ENCODE measurements at places on chromosomes 1 and 21. TPM values are rescaled to one million over a fixed set of nuclear protein-coding genes. Genes with fewer than 3 reads are reported as not detected.
A peak's percentile ranks its signal among the peaks of the same experiment; 100 is the strongest.

TDRD5 gene
- not detected for total RNA-seq

ECM1 gene
- total RNA-seq: 0.31 TPM

GPR137B gene
- total RNA-seq: 6.3 TPM

GUCA2A gene
- total RNA-seq: not detected

UBL4B gene
- total RNA-seq: not detected

KRTAP13-2 gene
- total RNA-seq: not detected

VCAM1 gene
- not detected for total RNA-seq

GRCh38 chr21:41967708-41968107 is 13.9 kb upstream of the C2CD2 start:
- DNase-seq: no peak

- no peak for DNase-seq
These were observed 90.4 kb downstream of the RGS21 start for GRCh38 chr1:192407206-192407605.

- DNase-seq: no peak
These were observed 116.4 kb downstream of the RRAGC start for GRCh38 chr1:38743184-38743583.

DNA sequence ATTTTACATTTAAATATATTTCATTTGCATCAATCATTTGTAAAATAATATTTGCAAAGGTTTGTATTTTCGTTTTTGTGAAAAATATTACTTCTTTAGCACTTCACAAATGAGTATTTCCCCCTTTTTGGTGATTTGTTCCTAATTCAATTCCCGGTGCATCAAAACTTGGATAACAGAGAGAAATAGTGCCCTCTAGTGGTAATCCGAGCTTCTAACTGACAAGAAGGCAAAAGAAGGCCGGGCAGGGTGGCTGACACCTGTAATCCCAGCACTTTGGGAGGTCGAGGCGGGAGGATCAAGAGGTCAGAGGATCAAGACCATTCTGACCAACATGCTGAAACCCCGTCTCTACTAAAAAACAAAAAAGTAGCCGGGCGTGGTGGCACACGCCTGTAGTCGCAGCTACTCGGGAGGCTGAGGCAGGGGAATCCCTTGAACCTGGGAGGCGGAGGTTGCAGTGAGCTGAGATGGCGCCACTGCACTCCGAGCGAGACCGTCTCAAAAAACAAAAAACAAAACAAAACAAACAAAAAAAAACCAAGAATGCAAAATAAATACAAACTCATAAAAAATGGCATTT is 137.7 kb downstream of the COL11A1 start:
- peak; percentile 16 for DNase-seq

- DNase-seq: no peak
These were observed 26.2 kb downstream of the ATP1B1 start for GRCh38 chr1:169132512-169133227.

GRCh38 chr21:36656138-36656537 is 42.8 kb upstream of the SIM2 start:
- no peak for DNase-seq

- DNase-seq: no peak
These were observed 251.7 kb upstream of the ADGRL2 start for GRCh38 chr1:81548918-81549587.

DNA sequence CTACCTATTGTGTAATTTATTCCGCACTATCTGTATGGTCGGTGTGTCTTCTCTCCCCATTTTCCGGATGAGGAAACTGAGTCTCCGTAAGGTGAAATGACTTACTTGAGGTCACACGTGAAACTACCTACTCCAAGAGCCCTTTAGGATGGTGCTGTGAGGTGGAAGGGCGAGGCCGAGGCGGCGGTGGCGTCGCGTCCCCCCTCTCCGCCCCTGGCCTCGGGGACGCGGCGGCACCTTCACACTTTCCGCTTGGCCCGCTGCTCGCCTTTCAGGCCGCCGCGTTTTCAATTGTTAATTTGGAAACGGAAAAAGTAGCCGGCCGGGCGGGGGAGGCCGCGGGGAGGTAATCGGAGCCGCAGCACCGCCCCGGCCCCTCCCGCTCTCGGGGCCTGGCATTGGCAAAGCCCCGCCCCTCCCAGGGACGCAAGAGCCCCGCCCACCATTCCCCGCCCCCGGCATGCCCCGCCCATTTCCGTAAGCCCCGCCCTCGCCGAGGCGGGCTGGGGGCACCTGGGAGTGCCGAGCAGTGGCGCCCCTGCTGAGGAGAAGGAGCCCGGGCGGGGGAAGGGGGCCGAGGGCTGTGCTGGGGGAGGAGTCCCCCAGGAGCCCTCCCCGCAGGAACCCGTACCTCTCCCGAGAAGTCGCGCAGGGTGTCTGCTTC is 18.6 kb downstream of the KCNQ4 start:
- DNase-seq: peak; percentile 74

DNA sequence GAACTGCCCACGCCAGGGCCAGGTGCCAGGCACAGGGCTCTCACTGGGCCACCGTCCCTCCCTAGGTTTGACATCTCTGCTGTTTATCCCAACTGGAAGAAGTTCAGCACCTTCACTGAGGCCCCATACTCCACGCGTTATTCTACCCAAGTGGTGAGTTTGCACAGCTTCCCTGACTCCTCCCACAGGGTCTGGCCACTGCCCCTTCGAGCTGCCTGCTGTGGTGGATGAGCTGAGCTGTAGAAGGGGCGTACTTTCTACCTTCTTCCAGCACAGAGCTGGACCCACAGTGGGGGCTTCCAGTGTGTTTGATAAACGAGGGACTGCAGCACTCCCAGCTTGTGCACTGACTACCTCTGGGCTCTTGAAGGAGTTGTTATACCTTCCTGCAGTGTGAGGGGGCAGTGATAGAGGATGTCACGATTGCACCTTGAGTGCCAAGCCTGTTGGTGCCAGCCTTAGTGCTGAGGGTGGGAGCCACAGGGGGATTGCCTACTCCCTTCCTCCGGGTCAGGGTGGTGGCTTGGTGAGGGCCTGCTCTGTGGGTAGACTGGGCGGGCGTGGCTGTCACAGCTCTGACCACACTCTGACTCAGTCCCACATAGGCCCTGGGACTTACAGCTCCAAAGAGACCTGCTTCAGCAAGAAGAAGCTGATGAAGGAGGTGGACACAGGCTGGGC is 5.9 kb upstream of the TTC22 start:
- no peak for DNase-seq

GRCh38 chr1:99084562-99084961 is 79.9 kb upstream of the PLPPR5 start:
- no peak for DNase-seq

DNA sequence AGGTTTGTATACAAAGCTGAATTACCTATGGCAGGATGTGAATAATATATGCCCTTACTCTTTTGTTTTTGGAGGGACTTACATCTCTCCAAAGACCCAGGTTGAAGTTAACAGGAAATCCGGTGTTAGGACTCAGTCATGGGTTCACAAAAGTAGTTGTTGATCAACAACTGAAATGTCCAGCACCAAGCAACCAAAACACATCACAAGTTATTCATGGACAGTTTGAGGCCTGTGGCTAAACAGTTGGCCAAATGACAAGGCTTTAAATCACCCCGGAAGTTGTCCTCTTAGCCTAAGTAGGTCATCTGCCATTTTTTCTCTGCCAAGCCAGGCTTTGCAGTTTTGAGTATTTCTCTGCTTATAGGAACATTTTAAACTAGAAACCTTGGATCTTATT is 89.9 kb downstream of the CD247 start:
- DNase-seq: no peak

- DNase-seq: no peak
These were observed 61.2 kb downstream of the MPZL1 start for GRCh38 chr1:167782946-167783345.

DNA sequence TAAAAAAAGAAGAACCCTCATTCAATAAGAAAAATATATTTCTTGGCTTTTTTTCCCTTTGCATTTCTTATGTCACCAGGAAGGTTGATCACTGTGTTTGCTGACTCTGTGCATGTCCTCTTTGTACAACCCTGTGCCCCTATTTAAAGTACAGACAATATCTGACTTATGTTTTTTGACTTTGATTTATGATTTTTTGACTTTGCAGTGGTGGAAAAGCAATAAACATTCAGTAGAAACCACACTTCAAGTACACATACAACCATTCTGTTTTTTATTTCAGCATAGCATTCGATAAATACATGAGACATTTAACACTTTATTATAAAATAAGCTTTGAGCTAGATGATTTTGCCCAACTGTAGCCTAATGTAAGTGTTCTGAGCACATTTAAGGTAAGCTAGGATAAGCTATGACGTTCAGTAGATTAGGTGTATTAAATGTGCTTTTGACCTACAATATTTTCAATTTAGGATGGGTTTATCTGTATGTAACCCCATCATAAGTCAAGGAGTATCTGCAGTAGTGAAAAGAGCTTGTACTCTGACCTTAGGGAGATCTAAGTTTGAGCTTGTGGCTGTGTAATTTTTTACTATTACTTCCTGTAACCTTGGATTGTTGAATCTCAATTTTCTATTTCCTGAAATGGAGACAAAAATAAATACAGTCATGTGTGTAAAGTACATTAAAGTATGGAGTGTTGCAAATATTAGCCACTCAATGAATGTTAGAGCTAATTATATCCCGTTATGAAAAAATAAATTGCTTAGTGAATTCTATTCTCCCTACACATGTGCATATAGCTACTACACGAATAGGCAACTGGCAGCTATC is 1.2 kb downstream of the RNASEL start:
- no peak for DNase-seq

DNA sequence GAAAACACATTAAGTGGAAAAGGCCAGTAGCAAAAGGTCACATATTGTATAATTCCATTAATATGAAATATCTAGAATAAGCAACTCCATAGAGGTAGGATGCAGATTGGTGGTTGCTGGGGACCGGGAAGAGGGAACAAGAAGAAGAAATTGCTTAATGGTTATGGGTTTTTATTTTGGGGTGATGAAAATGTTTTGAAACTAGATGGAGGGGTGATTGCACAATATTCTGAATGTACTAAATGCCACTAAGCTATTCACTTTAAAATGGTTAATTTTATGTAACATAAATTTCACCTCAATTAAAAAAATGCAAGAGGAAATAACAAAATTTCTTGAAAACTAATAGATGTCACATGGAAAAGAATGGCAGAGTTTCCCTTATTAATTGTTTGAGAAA is 6.7 kb downstream of the KIAA0040 start:
- no peak for DNase-seq
